ENCODE measurements at places on chromosomes 7 and 10. TPM values are rescaled to one million over a fixed set of nuclear protein-coding genes. Genes with fewer than 3 reads are reported as not detected.

GRCh38 chr10:119997429-119997828 lies 104.9 kb downstream of the SEC23IP start:
- DNase-seq: no peak

- DNase-seq: no peak
Observed at GRCh38 chr10:44347609-44348400, 37.1 kb downstream of the CXCL12 start.

EVX1 gene
- not detected for polyA plus RNA-seq

- DNase-seq: no peak
Observed at GRCh38 chr7:24298696-24299095, 14.7 kb downstream of the NPY start.

POLR2J gene
- 22.2 TPM for polyA plus RNA-seq

- no peak for DNase-seq
Observed at GRCh38 chr7:149284343-149284742, 22.3 kb downstream of the ZNF783 start.

GRCh38 chr7:26083113-26083512 lies 68.9 kb upstream of the NFE2L3 start:
- no peak for DNase-seq

SPDYE16 gene
- polyA plus RNA-seq: 4.1 TPM

- DNase-seq: no peak
Observed at GRCh38 chr7:13181216-13181615, 493.8 kb downstream of the ARL4A start.

GRCh38 chr10:86209726-86210125 lies 156.9 kb downstream of the GRID1 start:
- DNase-seq: no peak

- DNase-seq: no peak
Observed at GRCh38 chr10:125520968-125521367, 162.0 kb downstream of the TEX36 start.

AGR2 gene
- 97.9 TPM for polyA plus RNA-seq

DNA sequence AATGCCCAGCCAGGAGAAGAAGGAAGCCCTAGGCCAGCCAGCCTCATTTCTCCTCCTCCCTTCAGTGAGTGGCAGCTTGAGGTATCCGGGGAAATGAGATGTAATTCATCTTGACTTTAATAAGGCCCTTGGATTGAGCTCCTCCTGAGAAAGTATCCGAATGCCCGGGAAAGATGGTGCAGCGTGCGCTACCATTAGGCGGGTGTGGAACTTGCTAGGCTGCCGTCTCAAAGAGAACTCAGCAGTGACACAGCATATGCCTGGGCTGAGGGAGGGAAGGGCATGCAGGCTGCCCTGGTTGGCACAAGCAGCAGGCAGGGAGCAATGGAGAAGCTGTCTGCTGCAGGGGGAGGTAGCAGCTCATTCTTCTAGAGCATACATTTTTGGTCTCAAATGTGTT lies 659.8 kb upstream of the FOXK1 start:
- DNase-seq: no peak

DNA sequence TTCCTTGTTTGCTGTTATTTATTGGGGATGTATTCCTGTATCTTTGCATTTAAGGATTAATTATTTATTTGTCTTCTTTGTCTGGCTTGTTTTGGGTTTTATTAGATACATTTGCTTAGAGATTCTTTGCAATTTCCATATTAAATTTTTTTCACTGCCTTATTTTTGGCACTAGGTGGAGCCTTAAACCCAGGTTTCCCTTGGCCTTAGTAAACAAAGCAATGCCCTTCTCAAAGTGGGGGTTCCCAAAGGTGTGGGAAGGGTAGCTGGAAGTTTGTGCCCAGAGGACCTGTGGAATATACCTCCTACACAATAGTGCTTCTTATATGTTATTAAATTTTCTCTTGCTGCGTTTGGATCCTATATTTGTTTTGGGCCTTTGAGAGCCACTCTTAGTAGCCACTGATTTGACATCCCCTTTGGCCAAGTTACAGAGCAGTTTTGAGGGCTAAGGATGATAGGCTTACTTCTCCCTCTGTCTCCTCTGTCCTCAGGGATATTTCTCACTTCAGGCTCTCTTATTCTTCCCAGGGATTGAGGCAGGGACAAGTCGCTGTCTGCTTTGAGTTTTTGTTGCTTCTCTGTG lies 162.3 kb downstream of the ITGB1 start:
- DNase-seq: peak; percentile 21

POT1 gene
- 50.0 TPM for polyA plus RNA-seq

DNA sequence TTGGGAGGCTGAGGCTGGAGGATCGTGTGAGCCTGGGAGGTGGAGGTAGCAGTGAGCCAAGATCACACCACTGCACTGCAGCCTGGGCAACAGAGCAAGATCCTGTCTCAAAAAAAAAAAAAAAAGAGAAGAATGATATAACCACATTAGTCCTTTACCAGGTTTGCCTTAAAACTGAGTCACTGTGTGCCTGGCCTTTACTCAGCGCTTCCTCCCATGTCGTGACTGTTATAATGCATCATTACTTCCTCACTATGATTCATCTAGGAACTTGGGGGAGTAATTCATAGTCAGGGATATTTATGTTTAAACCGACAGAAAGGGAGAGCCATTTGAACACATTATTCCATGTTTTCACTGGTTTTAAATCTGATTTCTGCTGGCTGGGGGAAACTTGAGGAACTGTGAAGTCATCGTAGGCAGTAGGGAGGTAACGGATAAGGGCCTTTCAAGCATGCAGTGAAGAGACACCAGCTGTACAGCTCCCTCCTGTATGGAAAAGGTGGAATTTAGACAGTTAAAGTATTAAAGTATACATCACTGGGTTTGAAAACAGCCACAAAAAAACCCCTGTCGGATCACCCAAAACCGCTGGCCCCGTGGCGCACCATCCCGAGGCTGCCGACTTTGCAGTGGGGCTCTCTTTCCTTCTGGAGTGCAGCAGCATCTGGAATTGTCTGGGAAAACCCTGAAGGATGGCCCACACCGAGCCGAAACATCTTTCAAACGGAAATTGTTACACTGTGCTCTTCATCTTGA lies 119.8 kb downstream of the NKX6-2 start:
- DNase-seq: no peak

HPS6 gene
- 7.8 TPM for polyA plus RNA-seq

DNA sequence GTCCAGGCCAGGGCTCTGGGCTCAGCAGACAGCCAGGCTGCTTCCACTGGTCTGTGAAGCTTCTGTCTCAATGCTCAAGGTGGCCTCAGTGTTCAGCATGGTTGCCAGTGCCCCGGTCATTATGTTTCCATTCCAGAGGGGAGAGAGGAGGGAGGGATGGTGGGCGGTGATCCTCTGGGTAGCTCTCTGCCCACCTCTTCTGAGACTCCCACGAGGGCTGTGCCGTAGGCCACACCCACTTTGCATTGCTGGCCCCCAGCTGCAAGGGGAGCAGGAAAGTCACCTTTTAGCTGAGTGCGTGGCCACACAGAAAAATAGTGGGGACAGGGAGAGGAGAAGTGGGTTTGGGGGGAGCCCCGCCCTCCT lies 42.5 kb downstream of the FOXK1 start:
- no peak for DNase-seq

- DNase-seq: no peak
Observed at GRCh38 chr10:116888380-116889055, 39.2 kb downstream of the ENO4 start.

SNX10 gene
- polyA plus RNA-seq: 12.8 TPM

DNA sequence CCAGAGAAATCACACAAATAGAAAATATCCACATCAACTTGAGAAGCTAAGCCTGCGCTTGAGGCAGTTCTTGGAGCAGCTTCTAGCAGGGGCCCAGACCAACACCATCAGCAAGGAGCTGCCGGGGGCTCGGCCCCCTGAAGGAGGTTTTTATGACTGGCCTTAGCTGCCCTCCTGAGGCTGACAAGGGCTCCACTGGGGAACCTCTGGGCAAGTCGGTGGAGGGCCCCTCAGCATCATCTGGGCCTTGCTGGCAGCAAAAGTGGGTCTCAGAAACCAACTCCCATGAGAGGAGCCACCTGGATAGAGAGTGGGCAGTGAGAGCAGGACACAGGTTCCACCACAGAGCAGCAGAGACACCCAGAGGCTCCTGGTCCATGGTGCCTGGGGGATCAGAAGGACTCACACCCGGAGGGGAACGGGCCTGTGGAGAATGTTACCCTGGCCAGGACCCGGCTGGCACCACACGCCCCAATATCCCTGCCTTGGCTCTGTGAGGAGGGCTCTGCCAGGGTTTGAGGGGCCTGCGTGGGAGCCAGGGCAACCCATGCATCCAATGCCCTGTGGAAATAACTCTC lies 55.9 kb downstream of the NEUROG3 start:
- no peak for DNase-seq

DNA sequence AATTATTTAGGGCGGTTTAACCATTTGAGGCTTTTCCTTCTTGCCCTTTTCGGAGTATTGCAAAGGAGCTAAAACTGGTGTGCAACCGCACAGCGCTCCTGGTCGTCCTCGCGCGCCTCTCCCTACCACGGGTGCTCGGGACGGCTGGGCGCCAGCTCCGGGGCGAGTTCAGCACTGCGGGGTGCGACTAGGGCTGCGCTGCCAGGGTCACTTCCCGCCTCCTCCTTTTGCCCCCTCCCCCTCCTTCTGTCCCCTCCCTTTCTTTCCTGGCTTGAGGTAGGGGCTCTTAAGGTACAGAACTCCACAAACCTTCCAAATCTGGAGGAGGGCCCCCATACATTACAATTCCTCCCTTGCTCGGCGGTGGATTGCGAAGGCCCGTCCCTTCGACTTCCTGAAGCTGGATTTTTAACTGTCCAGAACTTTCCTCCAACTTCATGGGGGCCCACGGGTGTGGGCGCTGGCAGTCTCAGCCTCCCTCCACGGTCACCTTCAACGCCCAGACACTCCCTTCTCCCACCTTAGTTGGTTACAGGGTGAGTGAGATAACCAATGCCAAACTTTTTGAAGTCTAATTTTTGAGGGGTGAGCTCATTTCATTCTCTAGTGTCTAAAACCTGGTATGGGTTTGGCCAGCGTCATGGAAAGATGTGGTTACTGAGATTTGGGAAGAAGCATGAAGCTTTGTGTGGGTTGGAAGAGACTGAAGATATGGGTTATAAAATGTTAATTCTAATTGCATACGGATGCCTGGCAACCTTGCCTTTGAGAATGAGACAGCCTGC lies 3.1 kb downstream of the FZD1 start:
- DNase-seq: no peak

TMEM213 gene
- 0.64 TPM for polyA plus RNA-seq

- DNase-seq: no peak
Observed at GRCh38 chr7:99012722-99013121, 131.2 kb downstream of the SMURF1 start.

DENND2A gene
- 41.7 TPM for polyA plus RNA-seq

CADPS2 gene
- polyA plus RNA-seq: 79.9 TPM

DNA sequence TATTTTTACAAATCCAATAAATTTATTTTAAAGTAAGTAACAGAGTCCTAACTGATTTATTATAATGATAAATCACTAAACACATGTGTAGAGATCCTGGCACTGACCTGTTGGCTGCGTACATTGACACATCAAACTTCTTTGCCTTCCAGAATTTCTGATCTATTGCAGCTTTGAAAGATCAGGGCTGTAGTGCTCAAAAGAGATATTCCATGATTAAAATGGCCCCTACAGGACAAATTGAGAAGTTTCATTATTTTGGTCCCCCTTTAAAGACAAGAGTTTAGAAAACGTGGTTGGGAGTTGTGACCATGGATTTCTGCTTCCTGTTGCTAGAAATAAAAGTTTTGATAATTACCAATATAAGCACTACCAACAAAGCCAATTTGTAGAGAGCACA lies 87.7 kb upstream of the PDK4 start:
- DNase-seq: peak; percentile 46

DNA sequence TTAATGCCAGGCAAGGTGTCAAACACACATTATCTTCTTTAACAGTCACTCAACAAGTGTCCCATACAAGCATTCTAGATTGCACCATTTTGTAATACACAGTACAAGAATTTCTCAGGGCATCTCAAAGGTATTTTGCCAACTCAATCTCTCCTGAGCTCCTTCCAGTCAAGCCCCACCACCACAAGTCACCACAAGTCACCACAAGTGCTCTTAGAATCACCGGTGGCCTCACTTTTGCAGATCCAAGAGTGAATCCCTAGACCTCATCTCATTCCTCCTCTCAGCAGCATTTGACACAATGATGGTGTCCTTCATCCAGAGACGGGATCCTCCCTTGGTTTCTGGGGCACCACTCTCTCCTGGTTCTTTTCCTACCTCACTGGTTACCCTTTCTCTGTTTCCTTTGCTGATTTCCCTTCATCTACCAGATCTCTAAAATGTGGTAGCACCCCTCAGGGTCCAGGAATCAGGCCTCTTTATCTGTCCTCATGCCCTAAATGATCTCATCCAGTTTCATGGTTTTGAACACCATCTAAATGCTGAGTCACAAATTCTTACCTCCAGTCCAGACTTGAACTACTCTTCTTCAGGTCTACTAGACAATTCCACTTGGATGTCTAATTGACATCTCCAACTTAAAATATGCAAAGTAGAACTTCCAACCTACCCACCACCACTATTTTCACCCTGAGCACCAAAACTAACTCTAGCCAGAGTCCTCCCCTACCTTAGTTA lies 26.9 kb downstream of the VPS41 start:
- no peak for DNase-seq

DNA sequence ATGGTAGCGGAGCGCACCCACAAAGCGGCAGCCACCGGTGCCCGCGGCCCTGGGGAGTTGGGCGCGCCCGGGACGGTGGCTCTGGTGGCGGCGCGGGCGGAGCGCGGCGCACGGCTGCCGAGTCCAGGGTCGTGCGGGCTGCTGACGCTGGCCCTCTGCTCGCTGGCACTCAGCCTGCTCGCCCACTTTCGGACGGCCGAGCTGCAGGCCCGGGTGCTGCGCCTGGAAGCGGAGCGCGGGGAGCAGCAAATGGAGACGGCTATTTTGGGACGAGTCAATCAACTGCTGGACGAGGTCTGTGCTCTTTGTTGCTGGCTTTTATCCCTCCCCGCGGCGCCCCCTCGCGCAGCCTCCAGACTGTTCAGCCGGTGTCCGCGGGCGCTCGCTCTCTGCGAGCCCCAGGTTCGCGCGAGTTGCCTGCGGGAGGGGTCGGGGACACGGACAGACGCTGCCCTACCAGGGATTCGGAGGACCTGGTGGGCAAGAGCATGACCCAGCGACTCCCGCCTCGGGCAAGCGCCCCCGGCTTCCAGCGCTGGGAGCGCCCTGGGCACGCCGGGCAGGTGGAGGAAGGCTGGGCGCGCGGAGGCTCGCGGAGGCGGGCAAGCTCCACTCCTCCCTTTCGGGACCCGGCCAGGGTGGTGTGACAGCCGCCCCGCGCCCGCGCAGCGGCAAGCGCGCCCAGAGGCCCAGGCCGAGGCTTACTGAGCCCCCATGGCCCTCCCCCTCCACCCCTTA lies 887 bp downstream of the COL13A1 start:
- peak; percentile 64 for DNase-seq

MBL2 gene
- not detected for polyA plus RNA-seq

- DNase-seq: no peak
Observed at GRCh38 chr7:101924171-101924570, 106.7 kb downstream of the CUX1 start.

PHYH gene
- polyA plus RNA-seq: 28.3 TPM

GRCh38 chr7:100799037-100799896 lies 28.1 kb downstream of the EPHB4 start:
- peak; percentile 40 for DNase-seq

- no peak for DNase-seq
Observed at GRCh38 chr7:105815576-105815975, 60.8 kb downstream of the ATXN7L1 start.

FAM25G gene
- not detected for polyA plus RNA-seq

- no peak for DNase-seq
Observed at GRCh38 chr10:11730779-11731178, 11.4 kb upstream of the ECHDC3 start.

AKR1D1 gene
- polyA plus RNA-seq: not detected

SDK1 gene
- 9.5 TPM for polyA plus RNA-seq

All from right lung (tissue), 10 donors.